ENCODE measurements at places on chromosomes 3 and 15.

DNA sequence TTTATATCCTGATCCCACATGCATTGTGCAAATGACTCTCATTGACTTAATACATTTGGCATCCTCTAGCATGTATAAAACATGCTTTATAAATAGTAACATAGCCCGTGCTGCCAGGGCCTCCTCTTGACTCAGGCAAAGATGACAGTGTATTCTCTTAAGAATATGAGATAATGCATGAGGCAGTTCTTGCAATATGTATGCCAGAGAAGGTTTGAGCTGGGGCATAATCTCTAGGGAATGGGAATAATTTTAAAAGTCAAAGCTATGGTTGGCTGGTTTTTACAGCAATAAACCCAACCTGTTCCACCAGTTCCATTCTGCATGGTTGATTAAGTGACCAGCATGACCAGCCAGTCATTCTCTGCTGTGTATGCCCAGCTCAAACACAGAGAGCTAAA lies 179.0 kb upstream of the PFN2 start:
- DNase-seq = peak; percentile 66

GRCh38 chr15:74130155-74130848 lies at the start of gene ISLR2:
Gene ISLR2, plus strand, starts transcription at chr15:74130586. Its CDS starts 2,169 bp downstream, at chr15:74132755.
- DNase-seq = no peak

- DNase-seq = no peak
Observed at GRCh38 chr3:117873249-117873600, 1161.4 kb downstream of the IGSF11 start.

GRCh38 chr15:71712182-71712581 lies 98.2 kb upstream of the NR2E3 start:
- no peak for DNase-seq

GRCh38 chr3:74067296-74067695 lies 442.6 kb upstream of the PDZRN3 start:
- DNase-seq = no peak

GRCh38 chr15:85280203-85280602 lies 100.2 kb upstream of the AKAP13 start:
- DNase-seq = no peak

GRCh38 chr15:60325905-60326304 lies 71.9 kb downstream of the ANXA2 start:
- DNase-seq = no peak

DNA sequence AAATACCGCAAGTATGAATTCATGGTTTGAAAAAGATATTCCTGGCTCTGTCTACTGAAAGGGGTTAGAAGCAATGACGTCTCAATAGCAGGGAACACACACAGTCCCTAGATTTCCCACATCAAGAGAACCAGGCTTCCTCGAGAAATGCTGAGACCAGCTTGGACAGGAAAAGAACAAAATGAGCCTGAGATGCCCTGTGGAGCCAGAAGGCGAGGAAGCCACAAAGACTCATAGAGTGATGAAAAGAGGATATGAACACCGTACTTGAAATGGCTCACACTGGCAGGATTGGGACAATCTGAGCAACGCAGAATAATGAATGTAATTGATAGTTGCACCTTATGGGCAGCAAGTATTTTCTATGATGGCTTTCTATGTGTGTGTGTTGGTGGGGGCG lies 302.4 kb upstream of the ATP10A start:
- DNase-seq = no peak

- peak; percentile 5 for DNase-seq
Observed at GRCh38 chr3:68458581-68458980, 473.8 kb downstream of the TAFA4 start.

DNA sequence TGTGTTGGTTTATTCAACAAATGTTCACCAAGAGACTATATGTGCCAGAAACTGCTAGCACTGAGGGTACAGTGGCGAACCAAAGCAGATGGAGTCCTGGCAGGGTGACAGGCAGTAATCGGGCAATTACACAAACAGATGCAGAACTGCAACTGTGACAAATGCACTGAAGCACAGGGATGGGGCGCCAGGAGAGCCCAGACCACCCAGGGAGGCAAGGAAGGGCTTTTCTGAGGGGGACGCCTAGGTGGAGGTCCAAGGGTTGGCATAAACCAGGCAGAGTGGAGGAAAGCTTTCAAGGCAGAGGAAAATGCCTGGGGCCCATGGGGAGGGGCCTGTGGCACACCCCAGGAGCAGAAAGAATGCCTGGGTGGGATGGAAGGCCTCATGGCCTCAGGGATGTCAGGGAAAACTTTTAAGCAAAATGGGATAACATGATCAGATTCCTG lies 5.5 kb downstream of the DIS3L start:
- DNase-seq = no peak

Data from BJ (cell line).